ENCODE measurements at places on chromosomes 5 and 9.

DNA sequence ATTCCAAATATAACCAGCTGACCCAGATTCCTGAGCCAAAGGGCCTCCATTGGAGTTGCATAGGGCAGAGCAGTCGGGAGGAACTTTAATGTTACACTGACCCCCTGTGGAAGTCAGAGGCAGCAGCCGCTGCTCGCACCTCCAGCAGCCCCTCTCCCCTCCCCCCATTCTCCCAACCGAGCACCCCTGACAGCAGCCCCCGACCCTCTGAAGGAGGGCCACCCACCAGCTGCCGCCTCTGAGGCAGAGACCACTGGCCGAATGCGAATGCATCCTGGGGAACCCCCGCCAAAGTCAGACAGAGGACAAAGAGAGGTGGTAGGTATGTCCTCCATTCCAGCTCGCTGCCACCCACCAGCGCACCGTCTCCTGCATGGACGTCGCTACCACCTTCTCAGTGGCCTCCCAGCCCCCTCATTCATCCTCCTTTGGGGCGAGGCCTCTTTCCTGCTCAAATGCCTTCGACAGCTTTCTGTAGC lies 231.0 kb downstream of the CDK5RAP2 start:
- peak; percentile 26 for DNase-seq

GRCh38 chr9:27664121-27664779 lies 91.0 kb upstream of the C9orf72 start:
- no peak for DNase-seq

- no peak for DNase-seq
These were observed 219.0 kb downstream of the AOPEP start for GRCh38 chr9:94945197-94946144.

DNA sequence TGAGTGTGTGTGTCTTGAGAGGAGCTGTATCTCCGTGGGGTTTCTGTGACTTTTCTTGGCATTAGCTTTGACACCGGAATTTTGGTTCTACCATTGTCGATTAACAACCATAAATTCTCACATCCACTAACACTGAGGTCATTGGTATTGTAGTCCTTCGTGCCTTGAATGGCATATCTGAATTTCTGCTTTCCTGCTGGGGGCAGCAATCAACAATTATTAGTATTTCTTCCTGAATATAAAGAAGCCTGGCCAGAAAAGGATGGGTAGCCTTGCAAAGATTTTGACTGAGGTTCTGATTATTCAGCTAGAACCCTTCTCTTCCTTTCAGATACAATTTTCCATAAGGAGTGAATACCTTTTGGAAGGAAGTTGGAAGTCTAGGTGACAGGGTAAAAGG lies 33.5 kb upstream of the SHOC1 start:
- DNase-seq = no peak

DNA sequence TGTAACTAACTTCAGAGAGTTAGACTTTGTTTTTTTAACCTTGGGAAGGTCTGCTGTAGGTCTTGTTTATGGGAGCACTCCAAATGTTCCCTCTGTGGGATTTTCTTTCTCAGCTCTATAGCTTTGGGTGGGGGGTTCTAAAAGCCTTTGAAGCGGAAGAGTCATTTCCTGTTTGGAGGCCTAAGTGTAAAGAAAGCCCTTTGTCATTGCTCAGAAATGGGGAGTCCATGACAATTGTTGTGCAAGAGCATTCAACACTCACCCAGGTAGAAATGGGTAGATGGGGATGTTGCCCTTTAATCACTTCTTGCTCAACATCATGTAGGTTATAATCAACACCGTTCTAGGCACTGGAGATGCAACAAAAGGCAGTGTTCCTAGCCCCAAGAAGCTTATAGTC lies 30.3 kb upstream of the MAST4 start:
- DNase-seq = no peak

DNA sequence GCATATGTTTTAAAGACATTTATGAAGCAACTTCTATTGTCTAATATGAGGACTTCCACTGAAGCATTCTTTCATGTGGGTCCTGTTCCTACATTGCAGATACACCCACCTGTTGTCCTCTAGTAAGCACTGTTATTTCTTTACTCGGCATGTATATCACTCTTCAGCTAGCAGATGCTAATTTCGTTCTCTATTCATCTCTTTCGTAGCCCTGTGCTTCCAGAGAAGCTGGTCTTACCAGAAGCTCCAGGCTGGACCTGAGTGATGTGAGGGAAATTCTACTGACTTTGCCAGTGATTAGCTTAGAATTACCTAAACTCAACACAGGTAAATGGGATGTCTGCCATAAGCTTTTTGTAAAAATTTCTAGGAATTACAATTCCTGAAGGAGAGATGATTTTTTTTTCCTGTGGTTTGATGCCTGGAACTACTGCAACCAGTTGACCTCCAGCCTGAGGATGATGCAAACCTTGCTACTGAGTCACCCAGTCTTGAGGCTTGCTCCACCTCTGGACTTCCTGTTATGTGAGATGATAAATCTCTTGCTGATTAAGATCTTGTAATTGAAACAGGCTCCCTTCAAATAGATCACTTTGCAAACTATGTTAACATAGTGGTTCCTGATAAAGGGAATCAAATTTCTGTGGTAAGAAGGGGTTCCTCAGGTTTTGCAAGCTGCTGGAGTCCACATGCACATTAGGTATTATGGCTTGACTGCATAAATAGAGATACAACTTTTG lies 52.2 kb upstream of the SPINK5 start:
- no peak for DNase-seq

- no peak for DNase-seq
These were observed 44.1 kb downstream of the ADGRV1 start for GRCh38 chr5:90602681-90603080.

GRCh38 chr5:171867786-171868185 lies 82.2 kb downstream of the SMIM23 start:
- no peak for DNase-seq

DNA sequence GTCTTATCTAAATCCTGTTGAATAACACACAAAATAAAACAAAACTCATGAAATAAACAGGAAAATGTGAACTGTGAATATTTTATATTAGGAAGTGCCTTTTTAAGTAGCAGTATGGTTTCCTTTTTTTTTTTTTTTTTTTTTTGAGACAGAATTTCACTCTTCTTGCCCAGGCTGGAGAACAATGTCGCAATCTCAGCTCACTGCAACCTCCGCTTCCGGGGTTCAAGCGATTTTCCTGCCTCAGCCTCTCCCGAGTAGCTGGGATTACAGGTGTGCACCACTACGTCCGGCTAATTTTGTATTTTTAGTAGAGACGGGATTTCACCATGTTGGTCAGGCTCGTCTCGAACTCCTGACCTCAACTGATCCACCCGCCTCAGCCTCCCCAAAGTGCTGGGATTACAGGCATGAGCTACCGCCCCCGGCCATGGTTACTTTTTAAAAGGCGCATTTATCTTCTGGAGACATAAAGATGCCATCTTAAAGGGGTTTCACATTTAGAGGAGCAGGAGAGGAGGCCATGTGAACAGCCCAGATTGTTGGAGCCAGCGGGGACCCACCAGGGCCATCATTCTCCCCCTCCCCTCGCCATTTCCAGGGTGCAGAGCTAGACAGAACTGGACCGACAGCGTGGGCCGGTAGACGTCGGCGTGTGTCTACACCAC lies 64.1 kb downstream of the ROR2 start:
- no peak for DNase-seq

DNA sequence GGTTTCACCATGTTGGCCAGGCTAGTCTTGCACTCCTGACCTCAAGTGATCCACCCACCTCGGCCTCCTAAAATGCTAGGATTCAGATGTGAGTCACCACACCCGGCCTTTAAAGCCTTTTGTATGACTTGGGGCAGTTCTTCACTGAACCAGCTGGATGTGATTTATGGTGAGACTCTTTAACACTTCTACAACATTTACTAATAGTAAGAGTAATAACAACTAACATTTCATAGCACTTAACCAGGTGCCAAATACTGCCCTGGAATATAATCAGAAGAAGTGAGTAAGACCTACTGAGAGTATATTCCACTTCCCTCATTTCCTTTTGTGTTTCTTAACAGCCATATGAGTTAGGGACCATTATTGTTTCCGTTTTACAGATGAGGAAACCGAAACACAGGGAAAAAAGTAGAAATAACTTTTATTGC lies 10.0 kb downstream of the ZSWIM6 start:
- DNase-seq = no peak

- DNase-seq = no peak
These were observed 1.2 kb downstream of the MRPS30 start for GRCh38 chr5:44809956-44810420.

DNA sequence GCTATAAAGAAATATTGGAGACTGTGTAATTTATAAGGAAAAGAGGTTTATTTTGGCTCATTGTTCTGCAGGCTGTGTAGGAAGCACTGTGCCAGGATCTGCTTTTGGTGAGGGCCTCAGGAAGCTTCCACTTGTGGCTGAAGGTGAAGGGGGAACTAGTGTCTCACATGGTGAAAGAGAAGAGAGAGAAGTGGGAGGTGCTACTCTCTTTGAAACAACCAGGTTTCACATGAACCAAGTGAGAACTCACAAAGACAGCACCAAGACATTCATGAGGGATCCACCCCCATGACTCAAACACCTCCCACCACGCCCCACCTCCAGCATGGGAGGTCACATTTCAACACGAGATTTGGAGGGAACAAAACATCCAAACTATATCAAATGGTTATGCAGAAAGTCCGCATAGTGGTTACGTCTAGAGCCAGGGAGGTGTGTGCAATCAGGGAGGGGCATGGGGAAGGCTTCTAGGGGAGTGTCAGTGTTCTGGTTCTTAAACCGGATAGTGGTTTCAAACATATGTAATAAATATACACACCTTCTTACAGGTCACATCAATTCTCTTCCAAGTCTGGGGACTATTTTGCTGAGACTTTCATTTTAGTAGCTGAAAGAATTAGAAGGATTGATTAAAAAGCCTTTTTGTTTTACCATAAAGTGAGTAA lies 113.0 kb downstream of the TRIO start:
- DNase-seq = no peak

GRCh38 chr9:109734814-109735213 lies 45.2 kb upstream of the PALM2AKAP2 start:
- no peak for DNase-seq

GRCh38 chr5:166671811-166672210 lies 1619.6 kb upstream of the WWC1 start:
- no peak for DNase-seq

GRCh38 chr5:174736777-174737176 lies 12.4 kb downstream of the MSX2 start:
- no peak for DNase-seq

DNA sequence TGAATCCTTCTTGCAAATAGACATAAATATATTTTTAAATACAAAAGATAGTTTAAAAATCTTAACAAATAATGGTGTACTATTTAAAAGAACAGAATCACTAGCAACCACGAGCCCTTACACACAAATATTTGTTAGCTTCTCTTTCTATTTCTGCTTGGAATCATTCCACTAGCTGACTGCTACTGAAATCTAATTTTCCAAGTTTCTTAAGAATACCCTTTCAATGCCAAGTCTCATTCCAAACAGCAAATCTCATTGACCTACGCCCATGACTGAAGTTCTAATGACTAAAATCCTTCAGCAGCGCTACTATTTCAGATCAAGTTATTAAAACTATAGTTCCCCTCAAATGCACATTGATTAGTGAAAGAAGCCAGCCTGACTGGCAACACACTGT lies 13.2 kb upstream of the PPP1R2B start:
- DNase-seq = no peak

DNA sequence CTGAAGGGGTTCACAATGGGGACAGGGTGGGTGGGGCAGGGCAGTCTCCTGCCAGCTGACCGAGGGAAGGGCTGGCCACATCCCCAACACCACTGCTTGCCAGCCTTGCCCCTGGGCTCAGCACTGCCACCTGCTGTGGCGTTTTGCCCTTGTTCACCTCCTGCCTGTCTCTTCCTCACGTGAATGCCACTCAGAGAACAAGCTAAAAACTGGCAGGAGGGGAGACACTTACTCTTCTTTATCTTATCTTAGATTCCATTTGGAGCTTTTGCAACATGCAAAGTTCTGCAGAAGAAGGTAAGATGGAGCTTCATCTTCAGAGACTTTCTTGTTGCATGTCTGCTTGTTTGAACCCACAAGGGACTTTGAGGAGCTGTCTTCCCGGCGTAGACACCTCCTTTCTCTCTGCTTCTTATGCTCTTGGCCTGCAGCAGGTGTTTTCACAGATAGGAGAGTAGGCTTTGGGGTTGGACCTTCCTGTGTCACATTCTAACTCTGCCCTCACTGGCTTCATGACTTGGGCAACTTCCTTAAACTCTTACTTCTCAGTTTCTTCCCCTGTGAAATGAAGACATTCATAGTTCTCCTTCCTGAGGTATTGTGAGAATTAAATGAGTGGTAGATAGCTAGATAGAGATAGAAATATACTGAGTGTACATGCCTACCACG lies 4.1 kb downstream of the LRSAM1 start:
- DNase-seq = peak; percentile 39
